ENCODE measurements at places on chromosomes 5 and 9. TPM values are rescaled to one million over a fixed set of nuclear protein-coding genes. Genes with fewer than 3 reads are reported as not detected.

DNA sequence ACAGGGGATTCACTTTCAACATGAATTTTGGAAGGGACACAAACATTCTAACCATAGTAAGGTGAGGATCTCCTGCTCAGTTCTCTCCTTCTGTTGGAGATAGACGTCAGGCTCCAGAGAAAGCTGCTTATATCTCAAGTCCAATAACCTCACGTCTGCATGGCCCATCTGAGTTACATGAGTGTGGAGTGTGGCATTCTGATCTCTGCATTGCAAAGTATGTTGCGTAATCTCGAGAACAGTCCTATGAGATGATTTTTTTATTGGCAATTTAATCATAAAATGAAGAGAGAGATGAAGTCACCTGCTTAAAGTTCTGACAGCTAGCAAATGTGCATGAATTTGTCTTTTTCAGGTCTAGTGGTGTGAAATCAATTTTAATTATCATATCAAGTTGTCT is 118.8 kb downstream of the SLC12A2 start:
- no peak for DNase-seq

DNA sequence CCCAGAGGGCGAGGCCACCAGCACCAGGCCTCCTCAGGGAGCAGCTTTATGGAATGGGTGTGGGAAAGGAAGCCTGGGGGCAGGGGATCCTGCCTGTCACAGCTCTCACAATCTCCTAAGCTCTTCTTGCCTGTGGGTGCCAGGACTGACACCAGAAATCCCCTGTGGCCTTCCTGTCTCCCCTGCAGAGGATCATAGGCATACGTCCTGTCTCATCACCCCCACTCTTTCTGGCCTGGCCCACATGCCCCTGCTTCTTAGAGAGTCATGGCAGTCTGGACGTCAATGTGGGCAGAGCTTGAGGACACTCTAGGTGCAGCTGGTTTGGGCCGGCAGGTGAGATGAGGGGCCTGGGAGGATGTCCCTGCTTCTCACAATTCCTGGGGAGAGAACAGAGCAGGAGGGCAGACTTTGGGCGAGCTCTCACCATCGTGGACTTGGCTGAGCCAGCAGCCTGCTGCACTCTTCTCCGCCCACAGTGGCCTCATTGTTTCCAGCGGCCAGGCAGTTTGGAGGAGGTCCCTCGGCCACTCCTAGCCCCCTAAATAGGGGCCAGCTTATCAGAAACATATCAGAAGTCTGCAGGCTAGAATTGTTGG is 67.3 kb upstream of the ZFR start:
- no peak for DNase-seq

- no peak for DNase-seq
Observed at GRCh38 chr5:75734913-75735789, 17.9 kb upstream of the POC5 start.

DNA sequence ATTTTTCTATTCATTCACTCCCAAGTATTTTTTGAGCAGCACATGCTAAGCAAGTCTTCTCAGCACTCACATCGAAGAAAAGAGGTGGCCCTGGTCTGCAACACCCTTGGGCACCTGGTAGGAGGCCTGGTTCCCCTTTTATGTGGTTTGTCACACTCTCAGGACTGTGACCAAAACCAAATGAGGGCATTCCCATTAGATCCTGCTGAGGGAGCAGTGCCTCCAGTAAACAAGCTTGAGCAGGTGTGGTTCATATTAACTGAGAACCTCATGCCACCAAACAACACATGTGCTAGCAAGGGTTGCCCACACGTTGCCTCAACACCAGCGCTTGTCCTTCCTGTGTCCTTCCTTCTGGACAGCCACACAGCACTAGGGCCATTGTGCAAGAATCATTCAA is 26.9 kb upstream of the SYK start:
- no peak for DNase-seq

GRCh38 chr5:94431696-94432095 is 186.7 kb downstream of the KIAA0825 start:
- DNase-seq = no peak

DNA sequence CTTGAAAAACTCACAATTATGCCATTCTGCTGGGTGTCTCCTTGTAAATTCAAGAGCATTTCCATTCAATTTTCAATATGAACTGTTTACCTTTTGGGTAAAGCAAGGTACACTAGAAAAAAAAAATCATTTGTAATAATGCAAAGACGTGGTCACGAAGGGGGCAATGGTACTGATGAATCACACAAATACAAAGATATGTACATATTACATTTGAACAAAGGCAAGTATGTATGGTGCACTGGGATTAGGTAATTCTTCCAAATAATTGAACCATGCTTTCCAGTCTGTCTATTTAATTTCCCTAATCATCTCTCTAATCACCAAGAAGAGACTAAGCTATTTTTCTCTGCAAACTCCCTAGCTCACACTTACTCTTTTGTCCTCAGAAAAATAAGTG is 63.4 kb upstream of the RNF38 start:
- DNase-seq = no peak

The TERT gene
- 2.5 TPM for total RNA-seq

The CYSRT1 gene
- 2.0 TPM for total RNA-seq

The NRARP gene
- 2.0 TPM for total RNA-seq

Measured in activated T-cell treated with anti-CD3 and anti-CD28 coated beads, Interleukin-2, amount 50 U/mL, for 72 hours (primary cell).